ENCODE measurements at places on chromosomes 2 and 18.

GRCh38 chr2:25673300-25674076 lies at the start of gene DTNB:
Gene DTNB, minus strand, starts transcription at chr2:25673577. Its CDS starts 20,917 bp downstream, at chr2:25652660.
- no peak for DNase-seq

DNA sequence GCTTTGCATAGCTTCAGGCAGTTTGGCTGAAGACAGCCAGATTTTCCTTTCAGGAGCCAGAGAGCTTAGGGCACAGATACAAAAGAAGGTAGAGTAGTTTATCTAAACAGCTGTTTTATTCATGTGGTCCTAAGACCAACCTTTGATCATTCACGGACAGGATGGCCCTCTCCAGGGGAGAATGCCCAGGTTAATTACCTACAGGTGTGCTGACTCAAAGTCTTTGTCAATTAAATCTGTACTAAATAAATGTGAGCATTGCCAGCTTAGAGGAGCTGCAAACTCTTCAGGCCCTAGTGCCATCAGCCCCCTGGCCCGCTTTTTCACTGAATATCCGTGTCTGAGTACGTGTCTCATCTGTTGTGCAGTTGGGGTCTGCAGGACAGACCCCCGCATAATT lies 554.7 kb downstream of the NUP35 start:
- no peak for DNase-seq

DNA sequence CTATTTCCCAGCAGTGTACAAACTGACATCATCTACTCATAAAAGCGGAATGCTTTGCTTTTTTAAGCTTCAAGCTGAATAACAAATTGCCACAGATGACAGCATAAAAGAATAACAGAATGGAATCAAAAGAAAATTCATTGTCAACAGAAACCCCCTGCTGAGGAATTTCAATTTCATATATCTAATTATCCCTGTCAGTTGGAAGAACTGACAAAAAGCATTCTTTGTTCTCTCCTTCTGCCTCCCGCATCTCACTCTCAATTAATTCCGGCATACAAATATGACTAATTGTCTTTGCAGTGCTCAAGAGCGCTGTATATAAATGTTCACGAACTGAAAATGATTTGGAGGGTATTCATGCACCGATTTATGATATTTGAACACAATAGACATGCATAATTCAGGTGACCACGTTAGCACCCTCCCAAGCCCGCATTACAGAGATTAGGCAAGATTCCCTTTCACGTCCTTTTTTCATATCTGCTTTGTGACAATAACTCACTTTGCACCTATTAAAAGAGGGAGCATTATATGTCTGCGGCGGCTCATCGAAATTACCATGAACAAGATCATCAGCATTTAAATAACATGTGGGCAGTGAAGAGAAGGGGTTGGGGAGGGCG lies 277.7 kb upstream of the SALL3 start:
- no peak for DNase-seq

DNA sequence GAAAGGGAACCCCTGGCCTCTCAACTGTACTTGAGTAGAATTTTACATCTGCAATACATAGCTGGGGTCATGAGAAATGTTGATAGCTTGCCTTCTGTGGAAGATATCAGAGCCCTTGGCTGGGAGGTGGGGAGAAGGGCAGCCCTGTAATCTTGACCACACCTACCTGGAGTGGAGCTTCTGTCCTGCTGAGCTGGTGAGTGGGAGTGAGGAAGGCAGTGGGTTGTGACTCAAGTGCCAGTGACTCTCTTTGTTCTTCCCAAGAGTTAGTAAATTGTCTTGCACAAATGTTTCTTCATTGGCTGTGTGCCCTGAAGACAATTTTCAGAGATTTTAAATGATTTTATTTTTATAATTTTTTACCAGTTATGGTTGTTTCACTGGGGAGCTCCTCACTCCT lies 277.3 kb downstream of the MBD5 start:
- no peak for DNase-seq

- no peak for DNase-seq
These were observed 23.2 kb upstream of the KDM3A start for GRCh38 chr2:86417961-86418360.

DNA sequence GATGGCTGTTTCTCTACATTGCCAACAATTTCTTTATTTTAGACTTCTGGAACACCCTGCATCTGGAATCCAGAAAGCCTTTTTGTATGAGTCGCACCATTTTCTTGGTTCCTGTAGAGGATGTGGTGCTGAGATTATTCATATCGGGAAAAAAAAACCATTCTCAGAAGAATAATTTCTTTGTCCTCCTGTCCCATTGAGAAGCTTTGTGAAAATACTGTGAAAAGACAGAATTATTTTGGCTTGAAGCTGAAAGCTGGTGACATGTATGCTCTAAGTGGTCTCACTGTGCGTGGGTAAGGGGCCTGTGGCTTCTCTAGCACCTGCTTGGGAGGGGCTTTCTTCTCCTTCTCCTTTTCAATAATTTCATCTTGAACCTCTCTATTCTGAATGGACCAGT lies 138.4 kb downstream of the FAM210A start:
- no peak for DNase-seq

- no peak for DNase-seq
These were observed 93.2 kb upstream of the DLX2 start for GRCh38 chr2:172195836-172196376.

- DNase-seq, result no peak
These were observed 1.4 kb upstream of the ANXA4 start for GRCh38 chr2:69740502-69740951.

DNA sequence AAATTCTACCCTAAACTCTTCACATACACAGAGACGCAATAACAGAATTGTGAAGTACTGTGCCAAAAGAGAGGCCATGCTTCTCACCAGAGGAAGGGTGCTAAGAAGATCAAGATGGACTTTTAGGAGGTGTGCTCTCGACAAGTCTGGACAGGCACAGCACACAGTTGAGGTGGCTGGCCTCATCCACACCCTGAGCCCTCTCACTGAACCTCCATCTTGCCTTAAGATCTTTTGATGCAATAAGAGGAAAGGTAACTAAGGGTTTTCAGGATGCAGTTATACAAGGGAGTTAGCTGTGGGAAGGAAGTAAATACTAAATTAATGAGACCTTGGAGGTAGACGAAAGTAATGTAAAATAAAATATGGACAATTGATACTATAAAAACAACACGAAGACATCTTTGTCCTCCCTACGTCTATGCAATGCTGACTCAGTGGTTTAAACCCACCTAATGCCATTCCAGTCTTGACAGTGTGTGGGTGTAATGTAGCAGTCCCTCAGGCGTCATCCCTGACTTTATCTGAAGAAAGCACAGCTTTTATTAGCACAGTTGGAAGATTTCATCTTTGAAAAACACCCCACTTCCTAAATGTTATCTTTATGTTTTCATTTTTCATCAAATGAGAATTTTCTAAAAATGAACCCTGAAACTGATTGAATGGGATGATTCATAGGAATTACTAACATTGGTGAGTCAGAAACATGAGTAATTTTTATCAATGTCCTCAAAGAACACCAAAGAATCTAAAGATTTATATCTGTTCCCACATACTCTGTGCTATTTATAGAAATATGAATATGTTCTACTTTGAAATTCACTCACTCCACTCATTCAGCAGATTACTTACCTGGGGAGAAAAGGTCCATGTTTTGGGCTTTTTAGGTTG lies 34.0 kb upstream of the MALL start:
- DNase-seq, result no peak

DNA sequence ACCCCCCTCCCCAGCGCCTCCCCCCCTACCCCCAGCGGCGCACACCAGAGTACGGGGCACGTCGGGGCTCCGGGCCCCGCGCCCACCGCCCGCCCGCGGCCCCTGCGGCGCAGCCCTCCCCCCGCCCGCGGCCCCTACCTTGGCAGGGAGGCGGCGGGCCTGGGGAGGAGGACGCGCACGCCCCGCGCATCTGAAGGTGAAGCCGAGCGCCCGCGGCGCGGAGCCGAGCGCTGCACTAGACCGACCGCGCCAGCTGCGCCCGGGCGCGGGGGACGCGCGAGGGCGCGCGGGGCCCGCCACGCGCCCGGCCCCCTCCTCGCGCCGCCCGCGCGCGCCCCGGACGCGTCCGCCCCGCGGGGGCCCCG lies at the start of gene ZNF516:
Gene ZNF516, minus strand, starts transcription at position 237 of the 365 bp plus-strand sequence. CDS start 52,188 bp downstream, outside the sequence.
- DNase-seq, result no peak

- DNase-seq, result no peak
These were observed 112.6 kb downstream of the HDAC4 start for GRCh38 chr2:239288237-239288636.

GRCh38 chr2:150147889-150148683 lies 339.4 kb downstream of the RND3 start:
- DNase-seq, result no peak

DNA sequence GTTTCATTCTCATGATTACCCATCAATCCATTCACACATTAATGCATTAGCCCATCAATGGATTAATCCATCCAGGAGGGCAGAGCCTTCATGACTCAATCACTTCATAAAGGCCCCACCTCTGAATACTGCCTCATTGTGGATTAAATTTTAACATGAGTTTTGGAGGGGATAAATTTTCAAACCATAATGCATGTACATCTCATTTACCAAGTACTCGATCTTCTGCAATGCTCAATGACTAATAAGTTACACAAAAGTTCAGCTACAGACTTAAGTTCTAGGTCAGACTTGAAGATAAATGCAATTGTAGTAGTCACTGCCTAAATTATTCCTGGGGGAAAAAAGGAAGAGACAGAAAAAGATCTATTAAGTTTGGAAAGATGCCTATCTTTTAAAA lies 120.0 kb upstream of the OSR1 start:
- no peak for DNase-seq

- DNase-seq, result no peak
These were observed 107.2 kb upstream of the CDH2 start for GRCh38 chr18:28284132-28284531.

GRCh38 chr18:3014503-3015203 lies 1.7 kb upstream of the LPIN2 start:
- no peak for DNase-seq

GRCh38 chr2:144455987-144456386 lies 63.9 kb downstream of the ZEB2 start:
- DNase-seq, result no peak

DNA sequence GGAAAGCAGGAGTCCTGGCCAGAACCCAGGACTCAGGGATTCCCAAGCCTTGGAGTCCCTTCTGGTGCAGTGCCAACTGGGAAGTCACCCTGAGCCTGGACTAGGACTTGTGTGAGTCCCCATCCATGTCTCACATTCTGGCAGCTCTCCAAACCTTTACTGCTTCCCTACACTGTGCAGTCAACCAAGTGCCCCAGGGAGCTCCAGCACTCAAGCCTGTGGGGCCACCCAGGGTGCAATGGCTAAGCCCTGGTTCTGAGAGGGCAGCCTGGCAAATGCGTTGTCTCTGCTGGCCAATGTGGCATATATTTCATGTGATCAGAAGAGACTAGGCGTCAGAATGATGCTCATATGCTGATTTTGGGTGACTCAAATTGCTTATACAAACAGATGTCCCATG lies 223.4 kb downstream of the SP3 start:
- DNase-seq, result no peak

DNA sequence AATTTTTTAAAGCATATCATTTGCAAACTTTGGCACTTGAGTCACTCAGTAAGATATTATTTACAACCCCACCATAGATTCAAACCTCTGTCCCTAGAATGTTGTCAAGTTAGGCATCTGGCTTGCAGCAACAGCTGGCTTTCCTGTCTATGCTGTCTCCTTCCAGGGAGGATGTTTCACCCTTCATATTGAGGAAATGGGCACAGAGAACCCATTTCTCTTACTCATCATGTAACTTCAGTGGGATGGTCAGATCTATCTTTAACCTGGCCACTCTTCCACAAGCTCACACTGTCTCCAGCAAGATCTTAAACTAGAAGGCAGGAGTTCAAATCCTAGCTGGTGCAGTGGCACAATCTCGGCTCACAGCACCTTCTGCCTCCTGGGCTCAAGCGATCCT lies 15.8 kb downstream of the LCT start:
- no peak for DNase-seq

DNA sequence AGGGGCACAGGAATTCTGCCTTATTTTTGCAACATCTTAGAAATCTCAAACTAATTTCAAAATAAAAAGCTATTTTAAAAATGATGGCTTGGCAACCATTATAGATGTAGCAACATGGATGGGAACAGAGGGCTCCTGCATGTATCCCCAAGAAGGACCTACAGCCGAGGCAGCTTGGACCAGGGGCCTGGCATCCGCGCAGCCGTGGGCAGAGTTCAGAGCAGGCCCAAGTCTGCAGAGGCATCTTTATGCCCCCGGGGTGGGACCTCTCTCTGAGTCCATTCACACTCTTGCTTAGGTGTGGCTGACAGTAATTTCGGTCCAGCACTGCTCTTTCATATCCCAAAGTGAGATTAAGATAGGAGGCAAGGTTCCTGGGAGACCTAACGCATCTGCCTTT lies 425.8 kb upstream of the MYT1L start:
- DNase-seq, result no peak
